M059J (cell line): ENCODE measurements at places on chromosomes 2 and 18.

DNA sequence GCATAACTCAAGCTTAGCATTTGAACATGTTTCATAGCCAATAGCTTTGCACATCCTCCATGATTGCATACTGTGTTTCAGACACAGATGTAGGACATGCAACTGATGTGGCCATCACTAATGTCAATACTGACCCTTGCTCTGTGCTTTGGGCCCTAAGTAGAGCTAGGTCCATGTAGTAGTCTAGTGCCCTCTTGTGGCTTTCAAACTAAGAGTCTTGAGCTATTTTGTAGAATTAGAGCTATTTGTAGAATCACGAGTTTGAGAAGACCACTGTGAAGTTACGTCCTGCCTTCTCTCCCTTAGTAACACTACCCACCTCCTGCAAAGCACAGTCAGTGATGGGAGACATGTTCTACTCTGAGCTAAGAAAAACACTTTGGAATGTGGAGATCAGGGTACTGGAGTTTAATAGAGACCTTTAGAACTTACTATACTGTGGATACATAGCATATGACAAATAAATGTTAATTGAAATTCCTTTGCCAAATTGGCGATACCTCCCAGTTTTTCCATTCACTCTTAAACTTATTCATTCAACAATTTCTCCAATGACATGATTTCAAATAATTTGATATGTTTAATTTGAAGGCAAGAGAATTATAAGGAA lies 306.5 kb upstream of the TNP1 start:
- DNase-seq: peak; percentile 61

DNA sequence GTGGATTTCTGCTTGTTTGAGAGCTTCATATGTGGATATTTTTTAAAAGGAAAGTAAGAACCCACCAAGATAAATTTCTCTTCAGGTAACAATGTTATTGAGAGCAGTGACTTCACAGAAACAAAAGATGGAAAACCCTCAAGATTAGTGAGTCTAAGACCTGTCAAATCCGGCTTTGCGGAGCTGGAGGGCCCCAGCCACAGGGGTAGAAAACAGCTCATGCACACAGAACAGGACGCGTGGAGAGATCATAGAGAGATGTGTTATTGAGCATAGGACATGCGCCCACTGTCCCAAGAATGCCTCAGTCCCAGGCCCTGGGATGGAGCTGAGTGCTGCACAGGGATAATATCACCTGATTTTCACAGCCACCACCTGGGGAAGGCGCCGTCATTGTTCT lies 21.3 kb downstream of the EDAR start:
- no peak for DNase-seq

- DNase-seq: peak; percentile 18
Observed at GRCh38 chr2:181586569-181587081, 70.3 kb downstream of the CERKL start.

GRCh38 chr2:160868891-160869290 lies 291.3 kb upstream of the TANK start:
- peak; percentile 7 for DNase-seq

DNA sequence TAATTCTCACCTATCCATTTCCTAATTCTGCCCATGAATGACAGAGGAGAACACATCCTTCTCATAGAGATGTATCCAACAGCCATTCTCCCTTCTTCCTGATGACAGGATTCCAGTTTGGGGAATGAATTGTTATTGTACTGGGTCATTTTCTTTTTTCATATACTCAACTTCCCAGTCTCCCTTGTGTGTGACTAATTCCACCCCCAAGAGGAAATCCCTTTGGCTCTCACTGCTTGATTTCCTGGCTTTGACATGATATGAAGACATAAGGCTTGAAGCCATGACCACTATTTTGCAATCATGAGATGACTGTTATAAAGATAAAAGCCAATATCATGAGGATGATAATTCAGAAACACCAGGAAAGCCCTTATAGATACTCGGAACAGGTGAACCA lies 384.7 kb upstream of the ACVR2A start:
- DNase-seq: no peak

- DNase-seq: no peak
Observed at GRCh38 chr2:28629910-28630309, 121.7 kb upstream of the PPP1CB start.

GRCh38 chr2:17036361-17036760 lies 370.7 kb upstream of the CYRIA start:
- DNase-seq: no peak

DNA sequence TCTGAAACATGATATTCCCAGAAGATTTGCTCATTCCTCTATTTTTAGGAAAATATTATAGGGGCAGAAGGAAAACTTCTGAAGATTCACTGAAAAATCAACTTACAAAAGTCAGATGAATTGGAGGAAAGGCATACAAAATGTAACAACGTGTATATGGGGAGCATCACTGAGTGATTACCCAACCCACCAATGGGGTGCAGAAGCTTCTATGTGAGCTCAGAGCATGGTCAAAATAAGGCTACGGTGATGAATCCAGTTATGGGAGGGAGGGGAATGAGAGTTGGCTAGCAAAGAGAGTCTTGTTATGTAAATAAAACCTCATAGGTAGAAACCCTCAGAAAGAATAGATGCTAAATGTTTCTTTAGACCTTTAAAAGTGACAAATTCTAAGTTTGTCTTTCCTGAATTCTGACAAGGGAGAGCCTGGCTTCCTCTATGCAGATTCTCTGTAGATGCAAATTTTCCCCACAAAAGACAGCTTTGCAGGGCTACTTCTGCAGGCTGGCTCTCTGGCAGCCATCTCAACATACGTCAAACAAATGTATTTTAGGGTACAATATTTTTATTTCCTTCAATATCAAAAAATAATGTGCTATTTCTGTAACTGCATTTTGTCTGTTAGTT lies 171.4 kb upstream of the NDUFV2 start:
- DNase-seq: no peak

GRCh38 chr2:30105556-30105955 lies 41.3 kb upstream of the YPEL5 start:
- DNase-seq: peak; percentile 63

DNA sequence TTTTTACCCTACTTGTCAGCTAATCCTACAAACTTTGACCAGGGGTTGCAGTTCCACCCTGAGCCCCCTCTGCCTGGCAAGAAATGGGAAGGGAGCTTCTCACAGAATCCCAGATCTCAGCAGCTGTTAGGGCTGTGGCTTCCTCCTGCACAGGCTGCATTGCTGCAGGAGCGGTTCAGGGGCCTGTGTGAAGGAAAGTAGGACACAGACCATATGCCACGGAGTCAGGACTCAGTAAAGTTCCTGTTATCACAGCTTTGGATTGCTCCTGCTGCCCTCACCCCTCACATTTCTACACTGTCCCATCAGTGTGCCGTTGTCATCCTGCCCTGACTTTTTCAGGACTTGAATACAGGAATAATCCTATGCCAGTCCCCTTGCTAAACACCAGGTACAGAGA lies 62.8 kb upstream of the SP3 start:
- DNase-seq: no peak

- peak; percentile 9 for DNase-seq
Observed at GRCh38 chr2:214830794-214831346, 21.4 kb upstream of the BARD1 start.

GRCh38 chr18:35264409-35264808 lies 23.6 kb downstream of the ZNF397 start:
- no peak for DNase-seq

- DNase-seq: no peak
Observed at GRCh38 chr18:69215161-69215560, 185.5 kb upstream of the DOK6 start.

DNA sequence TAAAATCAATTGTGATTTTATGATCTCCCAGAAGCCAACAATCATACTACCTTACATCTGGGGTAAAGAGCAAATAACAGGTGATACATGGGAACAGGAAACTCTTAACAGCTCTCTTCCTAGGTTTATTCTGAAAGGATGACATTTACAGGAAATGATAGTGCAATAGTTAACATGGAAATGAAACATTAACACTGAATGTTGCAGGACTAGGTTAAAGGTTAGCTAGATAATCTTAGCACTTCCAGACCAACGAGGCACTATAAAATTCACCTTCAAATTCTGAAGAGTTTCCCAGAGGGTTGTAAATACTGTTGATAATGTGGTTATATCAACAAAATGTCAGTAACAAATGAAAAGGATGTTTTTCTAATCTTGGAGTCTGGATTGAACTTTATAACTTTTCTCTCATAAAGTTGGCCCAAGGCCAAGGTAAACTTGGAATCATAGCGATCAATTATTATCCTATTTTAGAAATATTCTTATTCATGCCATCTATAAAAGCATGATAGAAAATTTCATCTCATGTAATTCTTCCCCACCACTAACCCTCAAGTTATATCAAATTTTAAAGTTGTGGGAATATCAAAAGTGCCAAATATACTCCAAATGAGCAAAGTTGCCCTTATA lies 32.9 kb upstream of the GCG start:
- no peak for DNase-seq

DNA sequence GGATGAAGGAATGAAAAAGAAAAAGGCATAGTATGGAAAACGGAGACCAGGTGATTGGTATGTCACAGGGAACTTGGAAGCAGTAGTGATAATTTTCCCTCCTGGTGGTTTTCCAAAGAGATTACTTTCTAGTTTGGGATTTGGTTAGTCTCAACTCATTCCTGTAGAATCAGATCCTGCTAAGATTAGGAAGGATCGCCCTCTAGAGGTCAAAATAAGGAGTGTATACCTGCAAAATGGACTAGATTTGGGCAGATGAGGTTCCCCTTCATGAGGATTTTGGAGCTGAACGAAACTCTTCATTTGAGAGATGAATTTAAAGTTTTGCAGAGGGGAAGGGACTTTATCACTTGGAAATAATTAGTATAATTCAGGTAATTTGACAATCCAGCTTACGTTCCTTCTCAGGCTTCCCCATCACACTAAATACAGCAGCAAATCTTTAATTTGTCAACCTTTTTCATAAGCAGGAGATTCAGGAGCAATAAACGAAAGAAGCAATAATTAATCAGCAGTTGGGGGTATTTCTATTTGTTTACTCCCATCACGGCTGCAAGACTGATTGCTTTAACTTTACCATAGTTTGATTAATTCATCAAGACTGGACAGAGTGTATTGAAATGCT lies 65.2 kb downstream of the CCDC195 start:
- DNase-seq: peak; percentile 64

- no peak for DNase-seq
Observed at GRCh38 chr2:198698230-198698629, 759.5 kb downstream of the SATB2 start.

DNA sequence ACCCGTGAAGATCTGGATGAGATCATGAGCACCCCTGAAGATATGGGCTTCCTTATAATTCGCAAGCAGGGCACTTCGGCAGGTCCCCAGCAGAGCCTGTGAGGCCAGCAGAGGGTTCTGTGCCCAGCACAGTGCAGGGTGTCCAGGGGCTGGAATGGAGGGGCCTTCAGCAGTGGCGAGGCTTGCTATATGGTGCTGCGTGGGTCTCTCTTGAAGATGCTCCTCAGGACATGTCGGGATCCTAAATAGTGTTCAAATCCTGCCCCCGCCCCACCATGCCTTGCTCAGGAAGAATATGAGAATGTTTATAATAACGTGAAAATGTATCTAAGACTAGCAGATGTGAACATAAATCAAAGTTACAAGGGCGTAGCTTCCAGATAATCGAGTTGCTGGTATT lies 60.3 kb upstream of the RBM44 start:
- DNase-seq: no peak

GRCh38 chr2:165969227-165969626 lies 15.7 kb upstream of the TTC21B start:
- no peak for DNase-seq

DNA sequence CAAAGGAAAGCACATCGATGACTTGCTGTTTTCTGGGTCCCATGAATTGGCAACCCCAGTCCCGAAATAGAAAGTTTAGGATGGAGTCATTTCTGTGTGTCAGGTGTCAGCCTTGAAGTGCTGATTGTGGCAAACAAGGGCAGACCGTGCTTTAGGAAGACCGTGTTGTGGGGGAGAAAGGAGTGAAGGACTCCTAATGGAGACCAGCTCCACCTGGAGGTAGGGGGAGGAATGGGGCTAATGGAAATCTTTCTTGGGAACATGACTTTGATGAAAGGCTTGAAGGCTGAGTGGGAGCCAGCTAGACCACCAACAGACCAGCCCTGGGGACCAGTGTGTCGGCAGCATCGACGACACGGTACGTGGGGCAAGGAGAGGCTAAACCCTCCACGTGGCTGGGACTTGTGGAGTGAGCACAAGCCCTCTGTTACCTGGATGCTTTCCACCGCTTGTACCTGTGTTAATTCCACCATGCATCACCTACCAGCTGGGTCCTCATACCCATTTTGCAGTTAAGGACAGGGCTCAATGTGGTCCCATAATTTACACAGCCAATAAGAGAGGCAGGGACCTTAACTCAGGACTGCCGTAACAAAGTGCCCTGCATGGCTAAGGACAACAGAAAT lies 104.2 kb downstream of the SH3BP4 start:
- DNase-seq: peak; percentile 52

DNA sequence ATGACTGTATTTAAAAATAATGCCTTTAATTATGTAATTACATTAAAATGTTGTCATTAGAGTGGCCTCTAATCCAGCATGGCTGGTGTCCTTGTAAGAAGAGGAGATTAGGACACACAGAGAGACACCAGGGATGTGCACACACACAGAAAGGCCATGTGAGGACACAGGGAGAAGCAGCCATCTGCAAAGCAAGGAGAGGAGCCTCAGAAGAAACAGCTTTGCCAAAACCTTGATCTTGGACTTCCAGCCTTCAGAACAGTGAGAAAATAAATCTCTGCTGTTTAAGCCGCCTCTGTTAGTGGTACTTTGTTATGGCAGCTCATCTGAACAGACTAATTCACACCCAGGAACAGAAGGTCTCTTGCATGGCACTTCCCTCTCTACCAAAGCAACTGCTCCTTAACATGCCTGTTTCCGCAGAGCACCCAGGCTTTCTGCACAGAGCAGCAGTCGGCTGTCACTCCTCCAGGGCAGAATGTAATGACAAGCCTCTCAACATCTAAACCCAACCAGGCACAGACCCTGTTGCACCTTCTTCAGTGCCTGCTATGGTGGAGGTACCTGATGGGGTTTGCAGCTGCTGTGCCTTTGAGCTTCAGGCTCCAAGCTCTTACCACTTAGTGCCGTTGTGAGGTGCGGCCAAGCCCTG lies 377.7 kb downstream of the TDRD15 start:
- peak; percentile 23 for DNase-seq

DNA sequence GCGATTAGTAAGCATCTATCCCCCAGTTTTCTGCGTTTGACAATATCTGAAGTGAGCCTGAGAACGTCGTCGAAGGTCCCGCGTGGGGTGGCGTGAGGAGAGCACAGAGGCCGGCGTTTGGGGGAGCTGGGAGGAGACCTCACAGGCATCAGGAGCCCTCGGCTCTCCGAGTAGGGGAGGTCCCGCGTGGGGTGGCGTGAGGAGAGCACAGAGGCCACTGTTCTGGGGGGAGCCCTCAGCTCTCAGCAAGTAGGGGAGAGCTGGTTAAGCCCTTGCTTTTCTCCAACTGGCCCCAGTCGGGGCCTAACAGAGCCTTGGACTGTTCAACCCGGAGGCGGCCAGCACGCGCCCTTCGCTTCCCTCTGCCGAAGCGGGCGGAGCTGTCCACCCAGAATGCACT lies 134.3 kb downstream of the NFATC1 start:
- no peak for DNase-seq

DNA sequence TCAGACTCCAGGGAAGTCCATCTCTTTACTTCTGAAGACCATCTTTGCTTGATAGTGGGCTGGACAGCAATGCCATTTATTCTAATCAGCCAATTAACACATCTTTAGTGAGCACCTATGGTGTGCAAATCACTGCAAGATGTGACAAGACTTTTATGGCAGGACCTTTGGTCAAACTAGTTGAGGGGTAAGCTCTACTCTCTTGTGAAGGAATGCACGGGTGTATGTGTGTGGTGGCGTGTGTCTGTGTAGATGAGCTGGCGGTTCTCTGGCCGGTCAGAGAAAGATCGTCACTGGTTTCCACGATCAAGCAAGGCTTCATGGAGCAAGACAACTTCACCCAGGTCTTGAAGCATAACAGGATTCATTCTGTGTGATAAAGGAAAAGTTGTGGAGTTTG lies 281.1 kb upstream of the EPAS1 start:
- DNase-seq: no peak
